Retina (tissue), 1 donor: ENCODE measurements at places on chromosomes 12 and 14.

GRCh38 chr12:131609762-131610161 lies 101.1 kb upstream of the SFSWAP start:
- no peak for DNase-seq

- no peak for DNase-seq
These were observed 64.0 kb downstream of the MON2 start for GRCh38 chr12:62530596-62530995.

DNA sequence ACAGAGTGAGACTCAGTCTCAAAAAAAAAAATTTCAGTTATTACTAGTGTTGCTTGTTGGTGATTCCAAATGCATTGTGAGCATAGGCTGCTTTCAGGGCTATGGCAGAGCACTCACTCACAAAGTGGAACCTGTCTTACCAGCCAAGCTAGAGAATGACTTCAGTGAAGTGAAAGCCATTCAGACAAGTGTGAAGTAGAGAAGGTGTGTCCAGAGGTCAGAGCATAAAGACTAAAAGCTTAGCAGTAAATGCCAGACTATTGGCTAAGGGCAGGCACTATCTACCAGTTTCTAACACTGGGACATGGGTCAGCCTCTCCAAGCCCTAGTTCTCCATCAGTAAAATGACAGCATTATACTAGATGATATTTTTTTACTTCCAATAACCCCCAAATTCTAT lies 12.7 kb downstream of the PPP1R36 start:
- DNase-seq = no peak

DNA sequence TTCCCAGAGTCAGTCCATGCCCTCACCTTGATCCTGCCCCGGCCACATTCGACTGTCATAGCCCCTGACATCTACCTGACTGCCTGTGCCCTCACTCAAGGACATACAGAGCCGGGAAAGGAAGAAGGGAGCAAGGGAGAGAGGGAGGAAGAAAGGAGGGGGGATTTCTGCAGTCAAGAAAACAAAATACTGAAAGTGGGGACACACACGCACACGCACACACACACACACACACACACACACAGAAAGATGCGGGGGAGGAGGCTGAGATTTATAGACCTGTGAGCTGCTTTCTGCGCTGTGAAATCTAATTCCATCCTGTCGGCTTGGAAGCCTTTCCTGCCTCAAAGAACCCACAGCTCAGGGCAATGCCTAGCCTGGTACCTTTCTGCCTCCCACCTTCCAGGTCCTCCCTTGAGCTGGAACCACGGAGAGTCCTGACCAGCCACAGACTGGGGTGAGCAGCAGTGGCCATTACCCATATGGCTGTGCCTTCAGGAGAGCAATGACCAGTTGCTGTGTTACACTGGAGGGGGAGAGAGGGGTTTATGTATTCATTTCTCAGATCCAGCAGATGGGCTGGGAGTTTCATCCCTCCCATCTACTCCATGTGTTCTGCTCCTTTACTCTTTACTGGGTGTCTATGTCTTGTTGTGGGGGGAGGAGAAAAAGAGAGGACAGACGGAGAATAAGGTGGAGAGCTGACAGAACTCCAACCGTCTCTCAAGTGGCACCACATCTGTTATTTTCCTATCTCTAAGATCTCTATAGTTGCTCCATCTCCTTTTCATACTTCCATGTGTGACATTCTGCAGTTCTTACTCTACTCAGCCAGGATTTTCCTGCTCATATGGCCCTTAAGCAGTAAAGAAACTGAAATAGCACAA lies 12.9 kb downstream of the C14orf93 start:
- DNase-seq = no peak
